ENCODE measurements at places on chromosomes 2 and 18.

DNA sequence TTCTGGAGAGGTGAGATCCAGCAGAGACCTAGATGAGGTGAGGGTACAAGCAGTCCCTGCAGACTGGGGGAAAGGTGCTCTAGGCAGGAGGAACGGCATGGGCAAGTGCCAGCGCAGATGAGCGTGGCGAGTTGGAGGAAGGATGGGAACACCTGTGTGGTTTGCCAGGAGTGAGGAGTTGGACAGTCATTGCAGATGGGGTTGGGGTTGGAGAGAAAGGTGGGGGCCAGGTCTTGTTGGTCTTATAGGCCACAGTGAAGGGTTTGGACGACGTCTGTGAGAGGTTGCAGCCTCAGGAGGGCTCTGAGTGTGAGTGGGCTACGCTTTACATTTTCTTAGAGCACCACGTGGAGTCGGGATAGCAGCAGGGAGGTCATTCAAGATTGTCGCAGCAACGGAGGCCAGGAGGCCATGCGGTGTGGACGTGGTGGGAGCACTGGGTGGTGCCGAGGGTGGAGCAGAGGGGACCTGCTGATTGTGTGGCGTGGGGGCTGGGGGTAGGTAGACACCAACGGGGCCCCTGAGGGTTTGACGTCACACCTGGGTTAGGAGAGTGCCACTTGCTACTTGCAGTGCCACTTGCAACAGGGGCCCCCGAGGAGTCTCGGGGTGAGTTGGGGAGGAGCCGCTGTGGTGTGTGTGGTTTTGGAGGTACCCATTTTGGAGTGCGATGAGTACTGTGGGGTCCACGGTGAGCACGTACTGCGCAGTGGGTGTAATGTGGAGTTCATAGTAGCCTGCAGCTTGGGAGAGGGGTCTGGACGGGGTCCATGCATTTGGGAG lies 66.2 kb downstream of the LPIN1 start:
- DNase-seq, result no peak

- no peak for DNase-seq
Observed at GRCh38 chr2:74099271-74099670, 48.4 kb downstream of the BOLA3 start.

- no peak for DNase-seq
Observed at GRCh38 chr2:231634951-231635875, 42.5 kb downstream of the TEX44 start.

DNA sequence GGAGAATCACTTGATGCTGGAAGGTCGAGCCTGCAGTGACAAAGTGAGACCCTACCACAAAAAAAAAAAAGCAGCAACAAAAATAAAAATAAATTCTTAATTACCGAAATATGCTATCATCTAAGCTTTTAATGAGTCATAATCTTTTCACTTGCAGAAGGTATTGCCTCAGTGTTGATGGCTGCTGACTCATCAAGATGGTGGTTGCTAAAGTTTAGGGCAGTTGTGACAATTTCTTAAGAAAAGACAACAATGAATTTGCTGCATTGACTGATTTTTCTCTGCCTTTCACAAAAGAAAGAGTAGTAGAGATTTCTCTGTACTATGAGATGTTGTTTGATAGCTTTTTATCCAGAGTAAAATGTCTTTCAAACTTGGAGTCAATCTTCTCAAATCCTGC lies 1809.0 kb downstream of the SUCLG1 start:
- DNase-seq, result no peak

DNA sequence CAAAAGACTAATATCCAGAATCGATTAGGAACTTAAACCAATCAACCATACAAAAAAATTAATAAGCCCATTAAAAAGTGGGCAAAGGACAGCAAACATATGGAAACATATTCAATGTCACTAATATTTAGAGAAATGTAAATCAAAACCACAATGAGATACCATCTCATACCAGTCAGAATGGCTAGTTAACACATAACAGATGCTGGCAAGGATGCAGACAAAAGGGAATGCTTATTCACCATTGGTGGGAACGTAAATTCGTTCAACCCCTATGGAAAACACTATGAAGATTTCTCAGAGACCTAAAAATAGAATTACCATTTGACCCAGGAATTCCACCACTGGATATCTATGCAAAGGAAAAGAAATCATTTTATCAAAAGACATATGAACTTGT lies 468.2 kb upstream of the ST6GAL2 start:
- no peak for DNase-seq

DNA sequence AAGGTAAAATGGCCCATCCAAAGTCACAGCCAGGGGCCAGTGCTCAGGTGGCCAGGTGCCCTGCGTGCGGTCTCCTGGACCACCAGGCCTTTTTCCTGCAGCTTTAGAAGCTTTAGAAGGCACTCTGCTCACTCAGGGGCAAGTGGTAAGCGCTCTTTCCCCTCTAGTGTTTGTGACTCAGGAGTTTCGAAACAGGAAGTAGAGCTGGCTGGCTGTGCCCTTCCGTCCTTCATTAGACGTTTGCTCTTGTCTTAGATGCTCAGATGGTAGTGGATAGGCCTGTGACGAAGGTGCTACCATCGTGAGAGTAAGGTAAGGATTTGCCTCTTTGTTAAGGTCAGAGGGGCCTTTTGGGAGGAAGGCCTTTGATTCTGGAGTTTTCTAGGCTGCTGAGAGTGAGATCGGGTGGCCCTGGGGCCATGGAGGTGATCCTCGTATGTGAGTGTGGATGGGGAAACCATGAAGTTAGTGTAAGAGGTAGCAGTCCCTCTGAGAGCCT lies at the start of gene CASP8:
Gene CASP8, plus strand, starts transcription at position 235 of the 499 bp plus-strand sequence. CDS start 5,951 bp downstream, outside the sequence.
- no peak for DNase-seq

DNA sequence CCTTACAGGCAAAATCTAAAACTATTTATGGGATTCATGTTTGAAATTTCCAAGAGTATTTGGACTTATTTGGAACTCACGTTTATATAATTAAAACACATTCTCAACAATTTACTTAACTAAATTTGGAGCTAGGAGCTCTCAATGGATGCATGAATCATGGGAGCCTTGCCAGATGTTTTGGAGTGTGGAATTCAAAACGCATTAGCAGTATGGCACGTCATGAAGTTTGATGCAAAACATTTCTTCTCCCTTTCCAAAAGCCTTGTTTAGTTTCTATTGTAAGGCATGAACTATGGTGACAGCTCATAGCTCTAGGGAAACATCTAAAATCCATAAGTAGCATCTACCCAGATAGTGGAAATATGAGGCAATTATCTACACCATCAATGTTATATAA lies 701.6 kb downstream of the SATB2 start:
- no peak for DNase-seq

GRCh38 chr18:7205346-7205745 lies 25.5 kb upstream of the LRRC30 start:
- no peak for DNase-seq

GRCh38 chr2:200356321-200356720 lies 49.8 kb downstream of the SPATS2L start:
- DNase-seq, result no peak

DNA sequence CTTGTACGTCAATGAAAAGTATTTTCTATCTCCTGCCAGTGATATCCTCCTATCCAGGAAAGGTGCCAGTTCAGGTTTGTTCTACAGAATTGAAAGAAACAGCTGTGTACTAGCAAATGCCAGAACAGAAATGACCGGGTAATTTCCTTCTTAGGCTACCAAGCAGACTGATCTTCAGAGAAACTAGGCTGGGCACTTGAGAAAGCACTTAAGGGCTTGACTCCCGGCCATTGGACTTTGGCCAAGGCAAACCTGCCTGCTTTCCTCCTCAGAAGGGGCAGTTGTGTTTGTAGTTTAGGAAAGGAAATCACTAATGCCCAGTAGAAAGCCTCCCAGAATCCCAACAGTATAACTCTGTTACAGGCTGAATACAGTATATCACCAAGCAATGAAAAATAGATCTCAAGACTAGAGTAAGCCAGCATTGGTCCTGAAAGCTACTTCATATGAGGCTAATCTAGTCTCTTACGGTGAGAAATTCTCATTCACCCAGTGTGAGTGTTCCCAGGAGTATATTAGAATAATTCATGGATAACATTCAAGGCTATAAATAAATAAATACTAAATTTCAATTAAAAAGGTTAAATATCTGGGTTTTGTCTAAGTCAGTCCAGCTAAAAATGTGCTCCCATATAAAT lies 43.0 kb upstream of the COL5A2 start:
- no peak for DNase-seq

DNA sequence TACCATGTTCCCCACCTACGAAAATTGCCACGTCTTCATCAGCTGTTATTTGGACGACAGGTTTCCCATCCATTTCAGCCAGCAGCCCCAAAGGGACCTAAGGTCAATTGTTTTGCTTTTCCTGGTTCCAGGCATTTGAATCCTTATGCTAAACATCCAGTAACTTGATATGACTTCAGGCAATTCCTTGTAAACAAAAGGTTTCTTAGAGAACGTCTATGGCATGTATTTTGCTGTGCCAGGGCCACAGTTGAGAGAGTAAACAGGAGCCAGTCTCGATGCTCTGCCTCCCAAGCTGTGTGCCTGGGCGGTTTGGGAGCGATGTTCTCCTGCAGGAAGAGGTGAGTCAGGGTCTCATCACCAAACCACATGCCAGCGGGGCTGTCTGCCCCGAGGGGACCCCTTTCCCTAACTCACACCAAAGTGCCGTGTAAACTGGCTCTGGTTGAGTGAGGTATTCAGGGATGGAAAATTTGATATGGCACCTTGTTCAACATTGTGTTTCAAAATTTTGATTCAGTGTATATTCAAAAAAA lies 12.9 kb upstream of the MC5R start:
- no peak for DNase-seq

DNA sequence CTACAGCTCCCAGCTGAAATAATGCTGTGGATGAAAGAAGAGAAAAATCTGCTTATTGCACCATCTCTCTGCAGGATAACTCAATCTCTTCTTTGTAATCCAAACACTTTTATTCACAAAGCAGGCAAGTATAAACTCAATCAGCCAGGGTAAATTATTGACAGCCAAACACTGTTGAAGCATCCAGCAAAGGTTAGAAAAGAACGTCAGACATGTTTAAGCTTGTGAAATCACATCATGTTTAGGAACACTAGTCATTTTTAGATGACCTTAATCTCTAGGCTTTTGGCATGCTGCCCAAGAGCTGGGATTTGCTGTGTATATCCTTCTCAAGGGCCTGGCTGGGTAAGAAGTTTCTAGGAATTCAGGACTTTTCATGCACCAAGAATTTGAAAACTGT lies 1148.1 kb upstream of the FANCL start:
- DNase-seq, result no peak

GRCh38 chr18:67132919-67133318 lies 383.6 kb downstream of the DSEL start:
- no peak for DNase-seq

- DNase-seq, result peak; percentile 8
Observed at GRCh38 chr18:58863539-58864145, 1.0 kb upstream of the ZNF532 start.

DNA sequence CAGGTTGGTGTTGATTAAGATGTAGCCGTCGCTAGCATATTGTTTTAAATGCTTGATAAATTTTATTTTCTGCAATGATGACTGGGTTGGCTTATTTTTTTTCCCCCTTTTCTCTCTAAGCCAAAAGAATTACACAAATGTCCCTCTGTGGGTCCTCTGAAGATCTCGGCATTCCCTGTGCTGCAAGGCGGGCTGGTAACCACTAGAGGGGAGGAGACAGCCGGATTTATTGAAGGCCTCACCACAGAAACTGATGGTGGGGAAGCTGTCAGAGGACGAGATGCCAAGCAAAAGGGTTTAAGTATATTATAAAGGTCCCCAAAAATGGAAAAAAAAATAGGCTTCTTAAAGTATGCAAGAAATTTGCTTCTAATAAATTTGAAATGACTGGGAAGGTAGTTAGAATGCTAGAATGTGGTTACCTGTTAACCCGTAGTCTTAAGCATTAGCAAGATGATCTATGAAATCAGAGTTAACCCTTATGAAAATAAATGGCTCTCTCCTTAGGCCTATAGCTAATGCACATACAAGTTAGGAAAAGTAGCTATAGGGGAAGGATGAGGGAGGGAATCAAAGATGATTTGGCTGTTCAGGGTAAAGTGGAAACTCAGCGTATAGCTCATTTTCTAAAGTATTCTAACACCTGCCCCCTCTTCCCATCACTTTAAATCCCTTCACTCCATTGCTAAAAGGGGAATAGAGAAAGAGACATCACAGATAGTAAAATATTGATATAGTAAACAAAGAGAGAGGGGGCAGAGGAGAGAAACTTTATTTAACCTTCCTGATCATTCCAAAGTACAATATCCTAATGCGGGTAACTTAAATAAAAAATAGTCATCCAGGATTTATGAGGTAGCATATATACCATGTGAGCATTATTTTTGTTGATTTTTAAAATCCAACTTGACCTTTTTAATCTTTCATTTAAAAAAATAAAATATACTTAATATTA lies 894.5 kb upstream of the POU3F3 start:
- peak; percentile 38 for DNase-seq

GRCh38 chr2:16561251-16561650 lies 104.4 kb downstream of the CYRIA start:
- no peak for DNase-seq

- no peak for DNase-seq
Observed at GRCh38 chr2:197997083-197997541, 192.7 kb downstream of the PLCL1 start.
